ENCODE measurements at places on chromosomes 7 and 10.

GRCh38 chr7:129698516-129699418 is 87.2 kb downstream of the NRF1 start:
- no peak for DNase-seq

DNA sequence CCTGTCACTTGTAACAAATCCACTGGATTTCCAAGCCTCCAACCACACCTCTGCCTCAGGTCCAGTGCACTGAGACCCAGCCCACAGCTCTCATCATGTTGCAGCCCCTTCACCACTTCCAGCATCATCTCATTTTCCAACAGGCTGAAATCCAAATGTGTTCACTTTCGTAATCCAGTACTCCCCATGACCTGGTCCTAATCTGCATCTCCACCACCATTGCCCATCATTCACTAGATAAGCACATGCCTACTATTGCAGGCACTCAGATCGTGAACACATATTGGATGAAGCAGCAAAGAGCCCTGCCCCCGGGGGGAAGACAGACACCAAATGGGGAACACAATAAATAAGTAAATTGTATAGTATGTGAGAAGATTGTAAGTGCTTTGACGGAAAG is 76.1 kb upstream of the INSIG1 start:
- DNase-seq: no peak

GRCh38 chr7:15309872-15310271 is 251.9 kb downstream of the AGMO start:
- DNase-seq: no peak

DNA sequence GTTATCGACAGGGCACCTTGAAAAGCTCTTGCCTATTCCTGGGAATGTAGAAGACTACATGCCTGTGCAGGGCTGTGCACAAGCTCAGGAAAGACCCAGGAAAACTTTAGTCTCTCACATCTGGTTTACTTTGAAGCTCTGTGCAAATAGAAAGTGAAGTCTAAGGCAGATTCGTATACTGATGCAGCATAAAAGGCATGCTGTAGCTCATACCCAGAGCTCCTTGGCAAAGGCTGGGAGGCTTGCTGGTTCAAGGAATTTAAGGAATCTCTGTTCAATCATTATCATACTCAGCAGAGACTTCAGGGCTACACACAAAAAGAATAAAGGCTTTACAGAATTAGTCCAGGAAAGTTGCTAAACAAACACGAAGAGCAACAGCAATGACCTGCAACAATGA is 192.0 kb downstream of the OTUD1 start:
- no peak for DNase-seq

DNA sequence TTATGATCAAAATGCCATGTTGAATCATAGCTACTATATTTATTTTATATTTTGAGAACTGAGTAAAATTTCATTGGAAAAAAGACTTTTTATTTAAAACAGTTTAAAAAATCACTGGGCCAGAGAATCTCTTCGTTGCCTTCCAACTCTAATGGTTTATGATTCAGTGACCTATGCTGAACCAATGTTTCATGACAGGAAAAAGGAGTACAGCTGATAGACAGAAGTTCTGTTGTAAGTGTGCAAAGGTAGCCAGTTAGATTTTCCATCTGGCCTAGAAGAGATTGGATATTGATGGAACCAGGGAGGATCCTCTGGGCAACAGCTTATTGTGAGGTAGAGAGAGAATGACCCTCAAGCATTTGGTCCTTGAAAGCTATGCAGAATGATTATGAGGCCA is 745.8 kb downstream of the SUGCT start:
- no peak for DNase-seq

DNA sequence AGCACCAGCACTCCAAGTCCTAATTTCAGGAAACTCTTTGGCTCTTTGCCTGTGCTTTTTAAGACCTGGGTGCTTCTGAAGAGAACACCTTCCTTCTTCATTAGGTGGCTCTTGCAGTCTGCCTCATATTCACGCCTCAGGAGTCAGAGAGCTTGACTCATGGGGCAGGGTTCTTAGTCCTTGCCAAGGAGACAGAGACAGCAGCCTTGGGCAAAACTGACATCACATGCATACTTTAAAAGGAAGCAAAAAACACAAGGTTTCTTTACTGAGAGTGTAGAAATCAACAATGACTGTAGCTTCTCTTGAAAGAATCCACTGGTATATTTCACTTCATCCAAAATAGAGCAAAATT is 780.6 kb downstream of the INHBA start:
- no peak for DNase-seq

DNA sequence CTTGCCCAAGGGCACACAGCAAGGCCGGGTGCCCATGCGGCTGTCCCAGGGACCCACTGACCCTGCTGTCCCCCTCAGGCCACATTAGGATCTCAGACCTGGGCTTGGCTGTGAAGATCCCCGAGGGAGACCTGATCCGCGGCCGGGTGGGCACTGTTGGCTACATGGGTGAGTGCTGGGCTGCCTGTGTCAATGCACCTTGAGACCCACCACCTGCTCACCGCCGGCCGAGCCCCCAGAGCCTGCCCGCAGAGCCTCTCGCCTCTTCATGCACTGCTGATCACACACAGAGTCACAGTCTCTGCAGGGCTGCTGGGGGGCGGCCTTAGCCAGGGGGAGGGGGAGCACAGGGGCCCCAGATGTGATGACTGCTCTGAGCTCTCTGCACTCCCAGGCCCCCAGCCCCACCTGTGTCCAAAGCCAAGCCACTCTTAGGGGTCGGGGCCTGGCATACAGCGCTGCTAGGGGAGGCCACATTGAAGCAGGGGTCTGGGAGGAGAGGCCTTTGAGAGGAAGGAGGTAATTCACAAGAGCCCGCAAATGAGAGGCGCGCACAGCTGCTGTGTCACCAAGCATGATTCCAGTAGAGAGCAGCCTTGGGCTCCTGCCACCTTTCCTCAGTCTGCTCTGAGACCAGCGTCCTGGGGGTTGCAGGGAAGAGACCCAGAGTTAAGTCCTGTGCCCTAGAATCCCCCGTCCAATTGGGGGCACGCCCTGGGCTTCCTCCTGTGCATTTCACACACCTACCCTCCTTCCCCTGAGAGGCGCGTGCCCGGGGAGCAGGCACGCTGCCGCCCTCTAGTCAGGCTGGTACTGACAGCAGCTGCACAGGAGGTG is 100.4 kb downstream of the RGS10 start:
- DNase-seq: no peak

GRCh38 chr7:155789001-155789725 is 23.1 kb downstream of the SHH start:
- DNase-seq: no peak

DNA sequence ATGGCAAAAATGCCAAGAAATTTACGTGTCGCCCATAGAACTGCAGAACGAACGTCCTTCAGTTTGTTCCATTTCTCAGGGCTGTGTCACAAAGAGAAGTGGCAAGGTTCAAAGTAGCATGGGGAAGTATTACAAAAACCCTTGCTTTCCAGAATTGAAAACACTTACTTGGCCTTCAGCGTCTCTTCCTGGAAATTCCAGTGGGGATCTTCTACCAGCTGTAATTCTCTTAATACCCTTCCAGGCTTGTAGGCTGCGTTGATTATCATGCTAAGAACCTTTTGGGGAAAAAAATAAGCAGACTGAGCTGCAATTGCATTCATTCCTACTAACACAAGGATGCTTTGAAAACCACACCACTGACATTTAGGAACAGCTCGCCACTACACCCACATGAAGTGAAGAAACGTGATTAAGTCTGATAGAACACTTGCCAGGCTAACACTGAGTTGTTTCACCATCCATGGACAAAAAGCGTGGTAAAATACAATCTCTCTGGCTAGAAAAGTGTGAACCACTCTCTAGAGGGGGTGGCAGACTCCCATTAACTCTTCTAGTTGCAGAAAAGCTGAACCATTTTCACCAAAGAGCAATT is 222.3 kb downstream of the SFMBT2 start:
- DNase-seq: no peak

DNA sequence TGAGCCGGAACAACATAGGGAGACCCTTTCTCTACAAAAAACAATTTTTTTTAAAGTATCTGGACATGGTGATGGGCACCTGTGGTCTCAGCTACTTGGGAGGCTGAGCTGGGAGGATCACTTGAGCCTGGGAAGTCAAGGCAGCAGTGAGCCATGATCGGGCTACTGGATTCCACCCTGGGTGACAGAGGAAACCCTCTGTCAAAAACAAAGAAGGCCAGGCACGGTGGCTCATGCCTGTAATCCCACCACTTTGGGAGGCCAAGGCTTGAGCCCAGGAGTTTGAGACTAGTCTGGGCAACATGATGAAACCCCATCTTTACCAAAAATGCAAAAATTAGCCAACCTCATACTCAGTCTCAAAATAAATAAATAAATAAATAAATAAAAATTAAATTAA is 19.9 kb upstream of the ZCCHC24 start:
- no peak for DNase-seq

DNA sequence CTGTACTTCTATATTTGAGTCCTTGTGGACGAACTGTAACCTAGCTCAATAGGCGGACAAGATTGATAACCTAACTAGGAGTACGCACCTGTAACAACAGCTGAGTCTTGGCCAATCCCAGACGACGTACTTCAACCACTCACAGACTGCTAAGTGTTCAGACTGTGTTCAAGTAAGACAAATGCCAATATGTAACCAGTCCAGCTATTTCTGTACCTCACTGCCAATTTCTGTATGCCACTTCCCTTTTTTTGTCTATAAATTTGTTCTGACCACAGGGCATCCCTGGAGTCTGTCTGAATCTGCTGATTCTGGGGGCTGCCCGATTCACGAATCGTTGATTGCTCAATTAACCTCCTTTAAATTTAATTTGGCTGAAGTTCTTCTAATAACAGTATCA is 32.2 kb downstream of the HACD1 start:
- no peak for DNase-seq

DNA sequence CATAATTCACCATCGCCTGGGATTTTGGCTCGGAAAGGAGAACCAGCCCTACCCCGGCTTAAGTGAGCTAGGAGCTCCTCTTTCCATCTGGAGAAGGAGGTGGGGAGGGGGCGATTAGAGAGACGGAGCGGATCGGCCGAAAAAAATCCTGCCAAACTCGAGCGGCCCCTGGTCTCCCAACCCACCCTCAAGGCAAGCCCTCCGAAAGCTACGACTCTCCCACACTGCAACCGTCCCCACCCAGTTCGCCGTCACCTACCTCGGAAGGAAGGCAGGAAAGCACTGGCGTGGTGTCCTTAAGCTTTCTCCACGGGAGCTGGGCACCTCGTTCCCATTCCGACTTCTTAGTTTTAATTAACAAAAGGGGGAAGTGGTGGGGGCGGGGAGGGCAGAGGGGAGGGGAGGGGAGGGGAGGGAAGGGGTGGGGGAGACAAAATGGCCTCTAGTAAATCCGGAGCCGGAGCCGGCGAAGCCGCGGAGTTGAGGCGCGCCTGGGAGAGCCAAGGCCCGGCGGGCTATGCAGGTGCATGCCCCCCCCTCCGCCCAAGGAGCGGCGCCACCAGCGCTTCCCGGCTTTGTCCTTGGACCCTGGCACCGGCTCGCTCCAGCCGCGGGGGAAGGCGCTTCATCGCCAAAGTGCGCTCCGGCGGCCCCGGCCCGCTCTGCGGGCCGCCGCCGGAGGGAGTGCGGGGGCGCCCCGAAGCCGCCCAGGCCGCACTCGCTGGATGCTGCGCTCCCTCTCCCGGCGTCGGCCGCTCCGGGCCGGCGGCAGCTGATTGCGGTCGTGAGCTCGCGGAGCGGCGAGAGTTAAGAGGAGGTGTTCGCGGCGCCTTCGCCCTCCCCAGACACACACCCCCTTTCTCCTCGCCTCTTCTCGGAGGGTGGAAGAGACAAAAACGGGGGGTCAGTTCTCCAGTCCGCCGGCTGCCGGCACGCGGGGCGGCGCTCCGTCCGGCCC is at the start of gene LRRC4:
TSS of gene LRRC4 (minus strand) at position 784 of the 958 bp plus-strand sequence. CDS start 797 bp downstream, outside the sequence.
- peak; percentile 50 for DNase-seq

GRCh38 chr7:143924851-143925250 is 10.2 kb upstream of the OR2F2 start:
- no peak for DNase-seq

DNA sequence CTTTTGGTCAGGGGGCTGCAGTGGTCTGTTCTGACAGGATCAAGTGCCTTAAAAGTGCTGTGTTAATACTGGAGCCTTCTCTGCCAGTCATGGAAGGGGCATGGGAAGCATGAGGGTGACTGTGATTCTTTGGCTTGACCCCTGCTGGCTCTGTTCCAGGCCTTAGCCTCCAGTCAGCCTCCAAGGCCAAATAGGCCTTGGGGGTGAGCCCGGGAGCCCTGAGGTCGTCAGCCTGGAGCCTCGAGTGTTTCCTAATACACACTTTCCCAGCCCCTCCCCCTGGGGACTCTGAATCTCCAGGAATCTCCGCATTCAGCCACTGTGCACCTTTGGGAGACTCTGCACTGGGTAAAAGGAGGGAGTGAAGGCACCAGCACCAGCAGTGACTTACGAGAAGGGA is 10.0 kb downstream of the HKDC1 start:
- DNase-seq: no peak

DNA sequence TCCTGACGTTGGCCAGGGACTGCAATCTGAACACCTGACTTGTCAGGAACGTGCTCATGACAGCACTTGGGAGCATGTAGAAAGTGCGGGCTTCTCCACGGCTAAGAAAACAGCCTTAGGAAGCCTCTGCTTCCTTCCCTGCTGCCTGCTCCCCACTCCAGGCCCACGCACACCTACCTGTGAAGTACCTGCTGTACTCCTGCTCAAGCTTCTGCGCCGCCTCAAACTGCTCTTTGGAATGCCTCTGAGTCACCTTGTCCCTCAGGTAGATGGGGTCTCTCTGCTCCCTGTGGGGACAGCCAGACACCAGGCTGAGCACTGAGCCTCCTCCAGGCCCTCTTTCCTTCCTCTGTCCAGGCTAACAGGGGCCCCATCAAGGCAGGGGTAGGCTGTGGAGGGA is 132.7 kb downstream of the DLG5 start:
- DNase-seq: no peak

DNA sequence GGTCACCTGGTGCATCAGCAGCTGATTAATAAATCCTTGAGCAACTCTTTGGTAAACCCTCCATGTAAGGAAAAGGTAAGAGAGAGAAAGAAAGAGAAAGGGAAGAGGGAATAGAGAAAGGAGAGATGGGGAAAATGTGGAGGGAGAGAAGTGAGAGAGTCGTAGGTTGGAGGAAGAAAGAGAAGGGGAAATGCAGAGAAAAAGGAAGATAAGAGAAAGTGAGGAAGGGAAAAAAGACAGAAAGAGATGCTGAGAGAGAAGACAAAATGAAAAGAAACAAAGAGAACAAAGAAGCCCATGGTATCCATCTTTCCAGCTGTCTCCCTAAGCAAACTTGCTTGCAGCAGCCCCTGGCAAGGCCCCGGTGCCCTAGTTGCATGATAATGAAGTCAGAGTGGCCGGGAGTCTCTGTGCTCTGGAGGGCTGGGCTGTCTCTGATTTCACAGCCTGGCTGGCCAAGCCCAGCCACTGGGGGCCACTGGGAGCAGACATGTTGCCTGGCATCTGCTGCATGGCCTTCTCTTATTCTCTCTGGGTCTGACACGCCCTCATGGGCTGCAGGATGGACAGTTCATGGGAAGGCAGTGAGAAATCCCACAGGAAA is 48.4 kb downstream of the PRR15 start:
- DNase-seq: no peak

GRCh38 chr7:99473315-99473596 is 566 bp downstream of the ZNF789 start:
- DNase-seq: no peak

- no peak for DNase-seq
These were observed 205.6 kb upstream of the TCF7L2 start for GRCh38 chr10:112744181-112745096.

Data from BE2C (cell line).